Stimulated activated CD4-positive, alpha-beta T cell treated with anti-CD3 and anti-CD28 coated beads, Interleukin-1b, Interleukin-23, amount 100 ng/mL, for 1 hour (primary cell): ENCODE measurements at places on chromosomes 6 and 20.

DNA sequence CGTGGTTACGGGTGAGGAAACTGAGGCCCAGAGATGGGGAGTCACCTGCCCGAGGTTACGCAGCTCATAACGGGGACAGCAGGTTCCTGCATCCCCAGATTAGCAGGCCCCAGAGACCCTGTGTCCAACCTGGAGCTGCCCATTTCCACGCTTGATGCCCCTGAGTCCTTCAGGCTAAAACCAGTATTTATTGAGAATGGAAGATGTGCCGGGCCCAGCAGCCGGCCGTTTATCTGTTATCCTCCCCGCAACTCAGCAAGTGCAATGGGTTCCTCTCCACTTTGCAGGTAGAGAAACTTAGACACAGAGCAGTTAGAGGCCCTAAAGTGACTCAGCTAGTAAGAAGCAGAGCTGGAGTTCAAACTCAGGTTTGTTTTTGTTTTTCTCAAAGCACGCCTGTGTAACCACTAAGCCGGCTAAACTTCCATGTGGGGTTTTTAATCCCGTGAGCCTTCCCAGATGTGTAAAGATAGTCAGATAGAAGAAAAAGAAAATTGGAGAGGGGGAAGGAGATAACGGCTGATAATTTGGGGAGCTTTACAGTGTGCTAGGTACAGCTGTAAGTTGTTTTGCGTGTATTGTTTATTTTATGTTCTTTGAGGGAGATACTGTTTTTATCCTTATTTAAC, 775 bp downstream of the PFDN4 start:
- no peak for DNase-seq

- DNase-seq, result no peak
Measured at GRCh38 chr6:44561060-44561623, 173.6 kb downstream of the CDC5L start.

DNA sequence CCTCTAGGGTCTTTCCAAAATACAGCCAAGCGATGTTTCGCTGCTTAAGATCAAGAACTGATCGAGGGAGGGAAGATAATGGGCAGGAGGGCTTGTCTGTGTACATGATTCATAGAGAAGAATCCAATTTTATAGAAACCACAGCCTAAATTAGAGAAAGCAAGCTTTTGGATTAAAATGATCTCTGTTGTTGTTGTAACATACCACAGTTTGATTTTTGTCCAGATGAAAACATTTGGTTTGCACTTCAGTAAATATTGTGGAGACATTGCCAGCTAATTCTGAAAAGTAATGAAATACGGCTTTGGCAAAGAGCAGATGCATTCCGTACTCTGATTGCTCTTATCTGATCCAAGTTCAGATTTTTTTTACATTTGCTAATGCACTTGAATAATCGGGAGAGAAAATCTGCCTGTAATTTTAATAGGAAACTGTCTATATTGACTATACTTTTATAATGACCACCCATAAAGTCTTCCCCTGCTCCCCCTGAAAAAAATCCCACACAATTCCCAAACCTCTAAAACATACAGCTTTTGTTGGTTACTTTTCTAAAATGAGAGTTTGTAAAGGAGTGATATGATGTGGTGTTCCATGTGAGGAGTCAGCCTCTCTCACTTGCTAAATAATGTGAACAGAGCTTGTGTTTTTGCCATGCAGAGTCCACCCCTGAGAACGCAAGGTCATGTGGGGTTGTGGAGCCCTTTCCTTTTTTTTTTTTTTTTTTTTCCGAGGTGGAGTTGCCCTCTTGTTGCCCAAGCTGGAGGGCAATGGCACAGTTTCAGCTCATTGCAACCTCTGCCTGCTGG, 199.9 kb downstream of the DTNBP1 start:
- no peak for DNase-seq

DNA sequence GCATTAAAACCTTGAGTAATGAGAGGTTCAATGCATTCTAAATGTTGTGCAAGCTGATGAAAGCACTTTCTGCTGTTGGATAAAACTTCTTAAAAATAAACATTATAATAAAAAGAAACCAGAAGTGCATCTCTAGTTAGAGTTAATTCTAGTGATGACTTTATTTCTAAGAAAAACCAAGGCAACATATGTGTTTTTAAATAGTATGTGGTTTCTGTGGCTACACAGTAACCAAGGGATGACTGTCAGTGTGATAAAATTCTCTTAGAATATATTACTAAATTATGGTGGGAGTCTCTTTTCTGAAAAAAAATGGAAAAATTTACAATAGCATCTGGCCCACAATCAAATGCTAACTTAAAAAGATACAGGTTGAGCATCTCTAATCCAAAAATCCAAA, 117.0 kb downstream of the ME1 start:
- no peak for DNase-seq

- DNase-seq, result no peak
Measured at GRCh38 chr20:38610521-38610920, 8.9 kb downstream of the ARHGAP40 start.

GRCh38 chr20:15708984-15709598, 864.2 kb downstream of the KIF16B start:
- peak; percentile 1 for DNase-seq

GRCh38 chr6:157491571-157492232, 110.7 kb downstream of the ZDHHC14 start:
- DNase-seq, result no peak

GRCh38 chr6:154938221-154938580, 56.9 kb upstream of the TIAM2 start:
- no peak for DNase-seq

GRCh38 chr6:75991941-75992340, 80.5 kb downstream of the IMPG1 start:
- DNase-seq, result no peak

GRCh38 chr6:159065759-159066329, 21.1 kb upstream of the TAGAP start:
- no peak for DNase-seq

DNA sequence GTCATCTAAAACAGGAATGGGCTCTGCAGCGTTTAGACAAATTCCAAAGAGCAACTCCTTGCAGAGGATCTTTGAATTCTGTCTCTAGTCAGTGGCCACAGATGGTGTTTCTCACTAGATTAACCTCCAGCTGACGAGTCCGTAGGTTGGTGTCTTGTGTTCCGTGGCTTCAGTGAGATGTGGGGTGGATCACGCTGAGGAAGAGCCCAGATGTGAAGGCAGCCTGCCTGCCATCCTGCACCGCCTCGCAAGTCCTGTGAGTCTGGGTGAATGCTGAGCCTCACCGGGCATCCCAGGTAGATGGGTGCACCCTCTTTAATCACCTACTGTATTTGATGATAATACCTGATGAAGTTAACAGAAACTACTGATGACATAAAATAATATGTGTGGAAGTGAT, 70.4 kb downstream of the THBS2 start:
- DNase-seq, result no peak

DNA sequence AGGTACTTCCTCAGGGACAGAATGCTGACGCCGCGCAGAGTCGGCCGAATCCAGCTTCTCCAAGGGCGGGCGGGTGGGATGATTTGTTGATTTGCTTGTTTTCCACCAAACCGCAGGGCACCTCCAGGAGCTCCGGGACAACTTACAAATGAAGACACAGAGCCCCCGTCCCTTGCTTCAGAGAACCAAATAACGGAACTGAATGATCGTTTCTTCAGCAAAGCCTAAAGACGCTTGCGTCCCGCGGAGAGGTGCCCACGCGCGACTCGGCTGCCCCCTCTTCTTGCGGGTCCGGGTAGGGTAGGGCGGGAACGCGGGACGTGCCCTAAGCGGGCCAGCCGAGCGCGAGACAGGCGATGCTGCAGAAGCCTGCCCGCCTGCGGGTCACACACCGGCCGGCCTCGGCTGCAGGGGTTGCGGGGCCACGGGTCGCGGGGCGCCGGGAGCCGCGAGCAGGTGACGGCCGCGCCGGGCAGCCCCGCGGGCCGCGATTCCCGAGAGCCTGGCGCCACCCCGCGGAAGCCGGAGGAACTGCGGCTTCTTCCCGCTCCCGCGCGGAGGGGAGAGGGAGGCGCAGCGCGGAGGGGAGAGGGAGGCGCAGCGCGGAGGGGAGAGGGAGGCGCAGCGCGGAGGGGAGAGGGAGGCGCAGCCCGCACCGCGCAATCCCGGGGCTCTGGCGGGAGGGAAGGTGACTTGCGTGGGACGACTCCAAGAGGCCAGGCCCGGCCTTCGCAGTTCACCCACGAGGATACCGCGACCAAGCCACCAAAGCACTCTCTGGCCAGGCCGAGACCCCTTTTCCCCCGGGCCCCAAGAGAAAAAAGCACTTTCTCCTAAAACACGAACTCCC, 7.7 kb upstream of the FOXF2 start:
- DNase-seq, result no peak

- no peak for DNase-seq
Measured at GRCh38 chr20:9319687-9320384, 194.6 kb upstream of the LAMP5 start.

DNA sequence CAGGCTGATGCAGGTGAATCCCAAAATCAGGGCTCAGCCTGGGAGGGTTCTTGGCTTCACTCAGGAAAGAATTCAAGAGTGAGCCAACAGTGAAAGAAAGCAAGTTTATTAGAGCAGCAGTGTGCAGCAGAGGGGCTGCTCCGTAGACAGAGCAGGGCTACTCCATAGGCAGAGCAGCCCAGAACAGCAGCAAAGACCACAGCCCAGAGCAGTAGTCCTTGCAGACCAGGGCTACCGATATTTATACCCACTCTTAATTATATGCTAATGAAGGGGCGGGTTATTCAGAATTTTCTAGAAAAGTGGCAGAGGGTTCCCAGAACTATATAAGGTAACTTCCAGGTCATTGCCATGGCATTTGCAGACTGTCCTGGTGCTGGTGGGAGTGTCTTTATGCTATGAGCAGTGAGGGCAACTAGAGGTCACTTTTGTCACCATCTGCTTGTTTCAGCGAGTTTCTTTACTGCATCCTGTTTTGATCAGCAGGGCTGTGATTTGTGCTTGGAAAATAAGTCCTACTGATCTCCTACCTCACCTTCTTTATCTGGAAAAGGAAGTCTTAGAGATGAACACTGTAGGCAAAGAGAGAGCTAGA, 39.8 kb upstream of the PTPN1 start:
- DNase-seq, result no peak

GRCh38 chr6:35730745-35731413, 6.0 kb upstream of the ARMC12 start:
- DNase-seq, result no peak

GRCh38 chr6:88544986-88545612, 379.0 kb upstream of the CNR1 start:
- no peak for DNase-seq

DNA sequence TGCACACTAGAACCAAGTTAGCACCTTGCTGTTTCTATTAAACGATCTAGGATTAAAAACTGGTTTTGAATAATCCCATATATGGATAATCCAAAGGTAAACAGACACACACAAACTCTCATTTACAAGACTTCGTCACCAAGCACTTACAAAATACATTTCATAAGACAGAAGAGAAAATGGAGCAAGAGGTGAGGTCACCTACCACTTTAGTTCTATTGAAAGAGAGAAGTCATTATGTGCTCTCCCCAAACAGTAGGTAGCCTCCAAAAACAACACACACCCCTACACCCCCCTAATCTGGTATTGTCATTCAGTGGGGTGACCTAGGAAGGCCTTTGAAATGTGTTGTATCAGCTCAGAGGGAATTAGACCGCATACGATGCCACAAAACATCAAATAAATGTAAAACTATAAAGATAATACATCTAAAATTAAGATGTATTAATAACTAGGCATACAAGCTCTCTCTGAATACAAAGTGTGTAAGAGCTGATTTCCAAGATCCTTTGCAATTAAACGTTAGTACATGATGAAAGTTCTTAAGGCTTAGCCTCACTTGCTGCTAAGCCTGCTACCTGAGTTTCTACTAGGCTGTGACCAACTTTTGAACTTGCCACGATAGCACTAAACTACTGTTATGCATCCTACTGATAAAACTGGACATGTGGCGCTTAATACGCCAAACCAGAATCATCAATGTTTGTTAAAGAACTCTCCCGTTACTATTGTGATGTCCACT, 1.6 kb downstream of the SRPK1 start:
- DNase-seq, result no peak

DNA sequence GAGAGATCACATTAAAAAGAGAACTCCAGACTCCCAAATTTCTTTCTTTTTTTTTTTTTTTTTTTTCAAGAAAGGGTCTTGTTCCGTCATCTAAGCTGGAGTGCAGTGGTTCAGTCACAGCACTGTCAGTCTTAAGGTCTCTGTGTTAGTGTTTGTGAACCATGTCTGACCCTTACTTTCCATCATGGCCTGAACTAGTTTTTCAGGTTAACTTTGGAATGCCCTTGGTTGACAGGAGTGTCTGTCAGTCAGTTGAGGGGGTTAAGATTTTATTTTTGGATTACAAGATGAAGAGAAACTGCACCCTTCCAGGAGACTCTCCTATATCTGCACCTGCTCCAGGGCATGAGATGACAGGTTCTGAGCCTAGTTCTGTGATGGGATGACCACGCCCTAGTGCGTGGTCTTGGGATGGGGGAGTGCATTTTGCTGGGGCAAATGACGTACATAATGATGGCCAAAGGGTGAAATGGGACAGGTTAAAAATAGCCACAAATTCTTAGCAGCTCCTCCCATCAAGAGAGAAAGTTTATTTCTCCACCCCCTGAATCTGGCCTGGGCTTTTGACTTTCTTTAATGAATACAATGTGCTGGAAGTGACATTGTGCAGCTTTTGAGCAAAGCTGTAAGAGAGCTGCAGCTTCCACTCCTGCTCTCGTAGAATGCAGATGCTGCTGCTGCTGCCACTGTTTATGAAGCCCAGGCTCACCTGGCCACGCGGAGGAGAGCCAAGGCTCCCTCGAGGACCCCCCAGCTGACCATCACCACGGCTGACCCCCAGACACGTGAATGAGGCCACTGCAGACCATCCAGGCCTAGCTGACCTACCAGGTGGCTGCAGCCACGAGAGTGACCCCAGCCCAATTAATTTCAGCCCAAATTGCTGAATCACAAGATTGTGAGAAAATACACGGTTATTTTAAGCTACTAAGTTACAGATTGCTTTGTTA, 29.7 kb upstream of the FAM50B start:
- no peak for DNase-seq

- DNase-seq, result no peak
Measured at GRCh38 chr6:29486577-29486976, 1.2 kb downstream of the MAS1L start.

- no peak for DNase-seq
Measured at GRCh38 chr20:11219192-11219591, 545.4 kb upstream of the JAG1 start.

- no peak for DNase-seq
Measured at GRCh38 chr20:37346236-37346534, 245 bp downstream of the SRC start.

GRCh38 chr6:159252955-159253508, 83.8 kb downstream of the FNDC1 start:
- no peak for DNase-seq

DNA sequence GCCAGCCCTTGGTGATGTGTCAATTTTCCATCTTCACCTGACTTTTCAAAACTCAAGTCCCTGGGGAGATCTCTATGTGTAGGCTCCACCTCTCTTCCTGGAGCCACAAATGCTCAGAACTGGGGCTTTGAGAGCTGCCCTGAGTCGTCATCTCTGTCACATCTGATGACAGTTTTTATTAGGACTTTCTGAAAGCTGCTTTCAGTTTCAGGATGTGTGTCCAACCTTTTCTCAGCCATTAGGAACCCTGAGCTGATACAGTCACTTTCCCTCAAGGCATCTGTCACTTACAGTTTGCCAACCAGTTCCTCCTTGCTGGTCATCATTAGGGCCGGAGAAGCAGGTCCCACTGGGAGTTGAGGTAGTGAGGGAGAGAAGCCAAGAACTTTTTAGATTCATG, 365.9 kb upstream of the CHD6 start:
- no peak for DNase-seq
